Naive B cell (primary cell): ENCODE measurements at places on chromosomes 12 and 14.

- no peak for DNase-seq
These were observed 564.1 kb upstream of the ATXN7L3B start for GRCh38 chr12:73973486-73973885.

DNA sequence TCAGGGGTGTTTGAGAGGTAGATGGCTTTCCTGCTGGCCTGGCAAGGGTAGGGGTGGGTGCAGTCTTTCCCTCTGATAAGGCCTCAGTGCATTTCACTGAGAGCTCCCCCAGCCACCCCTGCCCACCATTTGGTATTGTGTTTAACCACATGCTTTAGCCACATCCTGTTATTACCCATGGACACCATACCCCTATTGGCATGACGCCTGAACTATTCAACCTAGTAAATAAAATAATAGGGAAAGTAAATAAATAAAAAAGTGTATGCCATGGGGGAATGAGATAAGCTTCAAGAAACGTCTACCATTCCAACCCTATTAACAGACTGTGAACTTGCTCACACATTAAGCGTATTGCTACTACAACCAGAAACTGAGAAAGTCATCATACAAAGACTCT lies 7.6 kb upstream of the LGR5 start:
- no peak for DNase-seq

GRCh38 chr14:78202976-78203375 lies 32.8 kb downstream of the NRXN3 start:
- DNase-seq = no peak

GRCh38 chr12:28017873-28018255 lies 45.3 kb upstream of the PTHLH start:
- no peak for DNase-seq

GRCh38 chr12:80422550-80422949 lies 21.5 kb upstream of the PTPRQ start:
- DNase-seq = no peak

GRCh38 chr14:106228541-106229158 lies 702.3 kb downstream of the TMEM121 start:
- no peak for DNase-seq

DNA sequence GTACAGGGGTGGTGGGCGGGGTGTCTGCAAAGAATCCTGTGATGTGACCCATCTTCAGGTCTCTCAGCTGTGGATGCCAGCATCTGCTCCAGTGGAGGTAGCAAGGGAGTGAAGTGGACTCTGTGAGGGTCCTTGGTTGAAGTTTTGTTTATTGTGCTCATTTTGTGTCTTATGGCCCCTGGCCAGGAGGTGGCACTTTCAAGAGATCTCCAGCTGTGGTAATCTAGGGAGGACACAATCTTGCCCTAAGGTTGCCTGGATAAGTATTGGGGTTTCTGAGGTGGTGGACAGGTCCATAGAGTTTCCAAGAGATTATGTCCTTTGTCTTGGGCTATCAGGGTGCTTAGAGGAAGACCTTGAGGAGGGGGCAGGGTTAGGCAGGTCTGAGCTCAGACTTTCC lies 260.7 kb downstream of the CCDC59 start:
- no peak for DNase-seq

- no peak for DNase-seq
These were observed 40.7 kb downstream of the C12orf50 start for GRCh38 chr12:87988534-87988933.
